ENCODE measurements at places on chromosomes 2 and 18.
A peak's percentile ranks its signal among the peaks of the same experiment; 100 is the strongest.

DNA sequence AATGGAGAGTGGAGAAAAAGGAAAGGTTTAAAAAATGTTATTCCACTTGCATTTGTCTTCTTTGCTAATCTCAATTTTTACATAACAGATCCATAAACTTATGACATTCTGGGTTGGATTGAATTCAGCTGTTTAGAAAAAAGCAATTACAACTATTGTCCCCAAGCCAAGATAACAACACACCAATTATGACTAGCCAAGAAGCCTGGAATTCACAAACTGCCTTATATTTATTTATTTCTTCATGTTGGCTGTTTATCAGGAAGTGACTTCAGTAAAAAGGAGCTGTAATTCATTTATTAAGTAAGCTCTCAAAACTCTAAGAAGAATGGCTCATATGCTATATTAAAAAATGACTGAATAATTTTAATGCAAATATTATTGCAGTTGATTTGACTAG is 137.4 kb downstream of the CALCRL start:
- no peak for DNase-seq

- DNase-seq, result no peak
These were observed 12.2 kb upstream of the SH3BP4 start for GRCh38 chr2:234939576-234939975.

DNA sequence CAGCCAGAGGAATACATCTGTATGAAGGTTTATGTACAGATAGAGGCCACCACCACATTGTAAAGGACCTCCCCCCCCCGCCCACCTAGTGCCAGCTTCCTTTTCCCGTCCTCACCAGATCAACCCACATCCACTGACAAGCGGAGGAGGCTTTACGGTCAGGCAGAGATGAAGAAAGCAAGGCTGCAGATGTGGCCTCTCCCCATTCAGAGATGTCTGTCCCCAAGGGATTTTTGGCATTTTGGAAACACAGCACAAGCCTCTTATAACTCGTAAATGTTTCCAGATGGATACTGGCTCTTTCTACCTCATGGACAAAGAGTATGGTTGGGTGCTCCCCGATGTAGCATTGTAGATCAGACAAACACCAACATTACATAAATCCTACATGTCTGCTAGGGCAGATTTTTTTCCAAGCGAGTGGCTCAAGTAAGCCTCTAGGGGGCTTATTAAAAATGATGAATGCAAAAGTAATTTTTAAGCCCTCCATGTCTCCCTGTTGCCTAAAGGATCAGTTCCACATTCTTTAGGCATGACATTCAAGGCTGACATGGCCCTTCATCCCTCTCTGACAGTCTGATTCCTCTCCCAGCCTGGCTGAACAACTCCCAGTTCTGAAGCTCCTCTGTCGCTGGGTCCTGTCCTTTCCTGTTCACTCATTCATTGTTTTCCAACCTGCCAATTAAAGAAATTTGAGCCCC is 11.7 kb downstream of the VIT start:
- no peak for DNase-seq

- DNase-seq, result no peak
These were observed 10.7 kb downstream of the KIF3C start for GRCh38 chr2:25971596-25971995.

DNA sequence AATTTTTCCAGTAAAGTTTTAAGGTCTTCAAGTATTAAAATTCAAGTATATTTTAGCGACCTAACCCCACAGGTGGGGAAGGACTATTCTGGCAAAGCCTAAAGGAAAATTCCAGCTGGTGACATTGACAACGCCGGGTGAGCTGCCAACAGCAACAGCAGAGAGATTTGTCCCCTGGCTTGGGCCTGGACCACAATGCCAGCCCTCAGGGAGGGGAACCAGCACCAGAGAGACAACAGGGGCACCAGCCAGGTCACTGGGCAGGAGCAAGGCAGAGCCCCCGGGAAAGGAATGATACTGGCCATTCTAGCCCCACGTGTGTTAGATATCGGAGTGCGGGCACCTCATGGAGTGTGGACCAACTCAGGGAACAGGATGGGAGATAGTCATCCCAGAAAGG is 95.7 kb downstream of the ARMC9 start:
- no peak for DNase-seq

- no peak for DNase-seq
These were observed 14.6 kb upstream of the MEP1B start for GRCh38 chr18:32175265-32175664.

- no peak for DNase-seq
These were observed 24.5 kb downstream of the ROCK2 start for GRCh38 chr2:11319939-11320338.

DNA sequence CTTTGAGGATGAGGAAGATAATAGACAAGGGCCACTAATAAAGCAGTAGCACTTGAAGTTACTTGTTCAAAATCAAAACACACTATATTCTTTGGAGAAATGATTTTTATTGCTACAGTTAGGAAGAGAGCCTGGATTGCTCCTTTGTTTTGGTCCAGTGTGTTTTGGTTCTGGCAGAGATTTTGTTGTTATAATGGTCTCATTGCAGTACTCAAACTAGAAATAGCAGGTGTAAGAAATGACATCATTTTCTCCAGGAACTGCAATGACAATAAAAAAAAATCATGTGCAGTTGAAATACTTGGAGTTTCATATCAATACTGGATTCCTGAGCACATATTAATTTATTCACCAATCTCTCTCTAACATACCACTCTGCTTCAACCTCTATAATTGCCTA is 490.3 kb downstream of the CCDC85A start:
- DNase-seq, result no peak

DNA sequence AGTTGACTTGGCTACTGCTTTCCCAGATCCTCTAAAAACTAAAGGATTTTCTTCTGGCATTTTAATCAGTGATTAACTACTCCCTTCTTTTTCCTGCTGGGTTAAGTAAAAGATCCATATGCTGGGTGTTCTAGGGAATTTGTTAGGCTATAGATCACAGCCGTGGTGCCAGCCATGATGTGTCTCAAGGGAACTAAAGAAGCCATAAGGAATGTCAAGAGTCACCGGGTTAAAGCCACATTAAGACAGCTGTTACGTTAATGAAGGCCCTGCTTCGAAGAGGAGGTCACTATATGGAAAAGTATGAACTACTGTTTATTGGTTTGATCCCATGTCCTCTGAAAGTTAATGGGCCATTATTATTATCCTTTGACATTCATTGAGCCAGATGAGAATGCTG is 70.7 kb downstream of the PAX3 start:
- no peak for DNase-seq

GRCh38 chr2:181268174-181268867 is 188.9 kb upstream of the ITGA4 start:
- no peak for DNase-seq

- DNase-seq, result no peak
These were observed 1058.3 kb upstream of the TMEFF2 start for GRCh38 chr2:193253014-193253530.

GRCh38 chr2:102992607-102993006 is 230.8 kb downstream of the TMEM182 start:
- DNase-seq, result no peak

- no peak for DNase-seq
These were observed 794.4 kb upstream of the ID2 start for GRCh38 chr2:7887441-7887840.

DNA sequence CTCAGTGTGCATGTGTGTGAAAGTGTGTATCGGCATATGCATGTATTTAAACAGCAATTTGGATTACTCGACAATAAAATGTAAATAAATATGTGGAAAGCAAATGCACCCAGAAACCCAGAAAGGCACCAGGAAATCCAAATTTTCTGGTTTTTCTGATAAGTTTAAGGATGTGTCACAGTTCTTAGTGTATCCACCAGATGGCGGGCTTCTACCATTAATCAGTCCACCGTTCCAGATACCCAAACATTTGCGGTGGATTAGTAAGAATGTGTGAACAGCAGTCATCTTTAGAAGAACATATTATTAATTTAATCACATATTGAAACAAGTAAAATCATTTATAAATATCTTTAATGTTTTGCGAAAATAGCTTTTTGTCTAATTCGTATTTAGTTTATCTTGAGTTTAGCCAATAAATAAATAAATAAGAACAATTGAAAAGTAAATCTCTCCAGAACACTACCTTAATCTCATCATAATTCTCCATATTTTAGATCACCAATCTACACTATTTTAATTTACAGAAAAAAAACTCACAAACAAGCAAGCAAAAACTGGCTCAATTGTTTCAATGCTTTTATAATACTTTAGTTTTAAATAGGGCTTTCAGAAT is 298.9 kb downstream of the DSEL start:
- peak; percentile 60 for DNase-seq

DNA sequence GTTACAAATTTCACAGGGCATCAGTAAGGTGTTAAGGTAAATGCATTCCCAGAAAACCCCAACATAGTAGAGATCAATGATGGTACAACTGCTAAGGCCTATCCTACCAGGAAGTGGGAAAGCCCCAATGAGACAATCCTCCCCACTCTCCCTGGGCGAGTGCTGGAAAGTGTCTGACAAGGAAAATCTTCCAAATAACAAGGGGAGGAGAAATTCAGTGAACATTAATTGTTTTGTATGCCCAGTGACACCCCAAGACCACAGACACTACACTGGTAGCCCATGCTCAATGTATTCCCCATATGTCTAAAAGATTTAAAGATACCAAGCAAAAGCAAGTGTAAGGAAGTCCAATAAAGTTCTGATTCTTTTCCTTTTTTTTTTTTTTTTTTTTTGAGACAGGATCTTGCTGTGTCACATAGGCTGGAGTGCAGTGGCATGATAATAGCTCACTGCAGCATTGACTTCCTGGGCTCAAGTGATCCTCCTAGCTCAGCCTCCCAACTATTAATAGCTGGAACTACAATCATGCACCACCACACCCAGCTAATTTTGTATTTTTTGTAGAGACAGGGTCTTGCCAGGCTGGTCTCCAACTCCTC is 24.7 kb downstream of the B4GALT6 start:
- DNase-seq, result no peak

DNA sequence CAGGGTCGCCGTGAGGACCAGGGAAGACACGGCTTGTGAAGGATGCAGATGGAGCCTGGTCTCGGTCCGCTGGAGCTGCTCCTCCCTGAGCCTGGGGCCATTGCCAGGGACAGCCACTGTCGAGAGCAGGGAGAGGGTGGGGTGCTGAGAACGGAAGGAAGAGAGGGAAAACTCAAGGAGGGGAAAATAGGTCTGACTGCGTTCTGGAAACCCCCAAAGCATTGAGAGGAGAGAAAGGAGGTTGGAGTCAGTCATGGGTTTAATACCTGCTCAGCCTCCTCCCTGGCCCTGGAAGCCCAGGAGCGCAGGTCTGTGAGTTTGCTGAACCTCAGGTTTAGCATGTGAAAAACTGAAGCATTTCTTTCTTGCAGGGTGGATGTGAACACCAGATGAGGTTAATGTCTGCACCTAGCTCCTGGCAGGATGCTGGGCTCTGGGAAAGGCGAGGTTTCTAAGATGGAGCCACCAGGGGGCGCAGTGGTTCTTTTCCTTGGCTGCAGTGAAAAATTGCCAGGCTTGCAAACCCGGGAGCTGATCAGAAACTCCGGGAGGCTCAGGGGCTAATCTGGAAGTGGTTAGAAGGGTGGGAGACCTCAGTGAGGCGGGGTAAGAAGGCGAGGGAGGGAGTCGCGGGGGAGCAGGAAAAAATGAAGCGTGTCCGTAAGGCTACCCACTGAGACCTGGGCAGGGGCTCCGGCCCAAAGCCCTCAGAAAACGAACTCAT is 33.6 kb upstream of the RNF149 start:
- peak; percentile 68 for DNase-seq

- DNase-seq, result peak; percentile 10
These were observed 948 bp upstream of the GATA6 start for GRCh38 chr18:22168360-22168921.

- no peak for DNase-seq
These were observed 10.0 kb downstream of the CAPN10 start for GRCh38 chr2:240596491-240596931.

GRCh38 chr2:171084128-171084527 is 76.6 kb downstream of the TLK1 start:
- no peak for DNase-seq

GRCh38 chr2:128403814-128404708 is 85.4 kb upstream of the HS6ST1 start:
- DNase-seq, result no peak

DNA sequence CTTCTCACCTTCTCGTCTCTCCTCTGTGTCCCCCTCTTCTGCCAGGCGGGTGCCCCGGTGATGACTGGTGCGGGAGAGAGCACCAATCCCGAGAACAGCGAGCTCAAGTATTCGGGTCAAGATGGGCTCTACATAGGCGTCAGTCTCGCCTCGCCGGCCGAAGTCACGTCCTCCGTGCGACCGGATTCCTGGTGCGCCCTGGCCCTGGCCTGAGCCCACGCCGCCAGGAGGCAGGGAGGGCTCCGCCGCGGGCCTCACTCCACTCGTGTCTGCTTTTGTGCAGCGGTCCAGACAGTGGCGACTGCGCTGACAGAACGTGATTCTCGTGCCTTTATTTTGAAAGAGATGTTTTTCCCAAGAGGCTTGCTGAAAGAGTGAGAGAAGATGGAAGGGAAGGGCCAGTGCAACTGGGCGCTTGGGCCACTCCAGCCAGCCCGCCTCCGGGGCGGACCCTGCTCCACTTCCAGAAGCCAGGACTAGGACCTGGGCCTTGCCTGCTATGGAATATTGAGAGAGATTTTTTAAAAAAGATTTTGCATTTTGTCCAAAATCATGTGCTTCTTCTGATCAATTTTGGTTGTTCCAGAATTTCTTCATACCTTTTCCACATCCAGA is 31.3 kb downstream of the GATA6 start:
- no peak for DNase-seq

DNA sequence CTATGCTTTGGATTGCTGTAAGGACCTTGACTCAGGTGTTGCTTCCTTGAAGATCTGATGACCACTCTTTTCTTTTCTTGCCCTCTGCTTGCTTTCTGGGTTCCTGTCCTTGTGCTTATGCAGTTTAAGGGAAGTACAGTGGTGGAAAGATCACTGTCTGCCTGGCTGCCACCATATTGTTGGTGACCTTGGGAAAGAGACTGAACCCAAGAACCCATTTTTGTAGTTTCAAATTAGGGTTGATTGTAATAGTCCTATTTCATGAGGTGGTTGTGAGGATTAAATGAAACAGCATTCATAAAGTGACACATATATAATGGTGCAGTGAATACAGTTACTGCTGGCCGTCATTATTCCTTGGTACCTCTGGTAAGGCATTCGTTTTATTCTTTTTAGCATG is 41.1 kb downstream of the MAP4K4 start:
- no peak for DNase-seq

- no peak for DNase-seq
These were observed 3.5 kb upstream of the RFX8 start for GRCh38 chr2:101478181-101479001.

DNA sequence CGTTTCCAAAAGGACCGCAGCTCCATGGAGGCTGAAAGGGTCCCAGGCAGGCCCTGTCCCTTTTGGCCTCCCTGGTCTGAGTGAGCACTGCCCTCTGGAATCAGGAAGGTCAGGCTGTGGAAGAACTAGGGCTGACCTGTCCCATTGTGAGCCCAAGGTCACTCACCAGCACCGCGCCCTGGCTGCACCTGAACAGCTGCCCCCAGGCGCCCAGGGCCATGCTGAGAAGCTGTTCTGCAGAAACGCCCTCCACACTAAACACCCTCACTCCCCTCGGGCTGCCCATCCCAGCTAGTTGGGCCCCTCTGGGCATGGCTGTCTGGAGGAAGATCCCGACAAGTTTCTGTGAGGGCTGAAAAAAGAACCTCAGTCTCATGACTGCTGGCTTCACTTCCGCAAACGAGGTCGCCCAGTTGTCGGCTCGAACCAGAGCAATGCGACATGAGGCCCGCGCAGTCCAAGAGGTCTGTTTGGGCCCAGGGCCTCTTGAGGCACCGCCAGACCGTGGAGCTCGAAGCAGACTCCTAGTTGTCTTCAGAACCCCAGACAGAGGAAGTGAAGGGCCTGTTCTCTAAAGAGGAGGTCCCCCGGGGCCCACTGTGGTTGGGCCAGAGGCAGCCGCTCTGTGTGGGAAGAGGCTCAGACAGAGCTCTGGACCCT is 64.4 kb downstream of the INPP5D start:
- DNase-seq, result no peak

- no peak for DNase-seq
These were observed 44.5 kb upstream of the MAP4K3 start for GRCh38 chr2:39481611-39482010.
